Left lobe of liver (tissue), 2 donors: ENCODE measurements at places on chromosomes 6 and 20. TPM values are rescaled to one million over a fixed set of nuclear protein-coding genes. Genes with fewer than 3 reads are reported as not detected.

The CGAS gene
- 0.35 TPM for total RNA-seq

The RIMS4 gene
- total RNA-seq, result not detected

The UNC5CL gene
- total RNA-seq, result 9.3 TPM

- DNase-seq, result no peak
These were observed 106.8 kb downstream of the CDK19 start for GRCh38 chr6:110708295-110708950.

DNA sequence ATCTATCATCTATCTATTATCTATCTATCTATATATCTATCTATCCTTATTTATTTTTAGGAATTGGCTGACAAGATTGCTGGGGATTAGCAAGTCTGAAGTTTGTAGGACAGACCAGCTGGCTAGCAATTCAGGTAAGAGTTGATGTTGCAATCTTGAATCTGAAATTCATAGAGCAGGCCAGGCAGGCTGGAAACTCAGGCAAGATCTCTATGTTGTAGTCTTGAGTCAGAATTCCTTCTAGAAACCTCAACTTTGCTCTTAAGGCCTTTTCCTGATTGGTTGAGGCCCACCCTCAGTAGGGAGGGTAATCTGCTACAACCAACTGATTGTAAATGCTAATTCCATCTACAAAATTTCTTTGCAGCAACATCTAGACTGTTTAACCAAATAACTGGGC lies 19.2 kb downstream of the MAPK13 start:
- no peak for DNase-seq

DNA sequence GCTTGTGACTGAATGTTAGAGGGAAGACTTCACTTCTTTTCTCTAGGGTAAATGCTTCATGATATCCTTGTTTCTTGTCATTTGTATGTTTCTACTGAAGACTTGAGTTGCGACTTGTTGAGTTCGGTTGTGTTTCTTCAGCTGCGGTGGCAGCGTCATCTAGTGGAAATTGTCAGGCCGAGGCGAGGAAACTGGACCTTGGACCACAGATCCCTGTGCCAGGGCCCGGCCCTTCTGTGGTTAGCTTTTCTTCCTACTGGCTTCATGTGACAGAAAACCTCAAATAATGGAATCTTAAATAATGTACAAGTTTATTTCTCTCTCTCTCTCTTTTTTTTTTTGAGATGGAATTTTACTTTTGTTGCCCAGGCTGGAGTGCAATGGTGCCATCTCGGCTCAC lies 12.4 kb downstream of the MTHFD1L start:
- DNase-seq, result peak; percentile 78

DNA sequence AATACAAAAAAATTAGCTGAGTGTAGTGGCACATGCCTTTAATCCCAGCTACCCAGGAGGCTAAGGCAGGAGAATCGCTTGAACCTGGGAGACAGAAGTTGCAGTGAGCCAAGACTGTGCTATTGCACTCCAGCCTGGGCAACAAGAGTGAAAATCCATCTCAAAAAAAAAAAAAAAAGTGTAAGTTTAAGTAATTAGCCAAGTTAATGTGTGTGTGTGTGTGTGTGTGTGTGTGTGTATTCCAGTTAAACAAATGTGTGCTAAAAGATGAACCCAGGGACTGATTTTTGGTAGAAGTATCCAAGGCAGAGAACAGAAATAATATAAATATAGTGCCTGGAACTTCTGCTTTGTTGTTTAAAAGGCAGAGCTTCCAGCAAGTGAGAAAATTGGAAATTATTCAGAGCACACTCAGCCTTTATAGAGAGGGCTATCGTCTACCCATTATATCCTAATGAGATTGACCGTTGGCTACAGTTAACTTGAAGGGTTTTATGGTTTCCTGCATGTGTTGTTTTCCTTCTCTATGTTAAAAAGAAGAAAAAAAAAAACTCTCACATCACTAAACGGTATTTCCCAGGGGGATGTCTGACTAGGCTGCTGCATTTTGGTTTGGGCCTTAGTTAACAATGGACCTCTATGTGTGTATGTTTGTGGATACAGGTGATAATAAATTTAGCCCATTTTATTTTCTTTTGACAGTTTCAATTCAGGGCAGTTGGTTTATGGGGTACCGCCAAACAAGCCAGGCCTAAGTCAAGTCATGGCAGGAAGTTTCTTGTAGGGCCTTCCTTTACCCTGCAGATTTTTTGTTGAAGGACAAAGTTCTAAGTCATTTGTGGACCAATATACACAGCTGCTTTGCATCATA lies 9.8 kb downstream of the SOX4 start:
- DNase-seq, result no peak

- DNase-seq, result peak; percentile 86
These were observed 223.4 kb downstream of the FOXC1 start for GRCh38 chr6:1832844-1833787.

- DNase-seq, result no peak
These were observed 341.7 kb downstream of the CD83 start for GRCh38 chr6:14459315-14459714.

DNA sequence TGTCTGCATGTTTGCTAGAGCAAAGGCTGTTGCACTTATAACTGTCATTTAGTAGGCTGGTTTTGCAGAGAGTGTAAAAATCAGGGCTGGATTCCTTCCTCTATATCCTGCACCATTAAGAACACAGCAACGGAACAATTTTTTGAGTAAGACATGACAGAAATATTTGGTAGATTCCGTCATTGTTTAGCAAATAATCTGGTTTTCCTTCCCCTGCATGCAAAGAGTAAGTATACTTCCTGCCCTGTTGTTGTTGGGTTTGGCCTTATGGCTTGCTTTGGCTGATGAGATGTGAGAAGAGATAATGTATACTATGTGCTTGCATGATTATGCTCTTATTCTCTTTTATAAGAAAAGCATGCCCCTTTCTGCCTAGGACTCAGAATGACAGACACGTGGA lies 23.8 kb downstream of the MANEA start:
- no peak for DNase-seq
